BJ (cell line): ENCODE measurements at places on chromosomes 1 and 21.
A peak's percentile ranks its signal among the peaks of the same experiment; 100 is the strongest.

- DNase-seq, result no peak
Observed at GRCh38 chr1:101261623-101262022, 24.8 kb downstream of the S1PR1 start.

DNA sequence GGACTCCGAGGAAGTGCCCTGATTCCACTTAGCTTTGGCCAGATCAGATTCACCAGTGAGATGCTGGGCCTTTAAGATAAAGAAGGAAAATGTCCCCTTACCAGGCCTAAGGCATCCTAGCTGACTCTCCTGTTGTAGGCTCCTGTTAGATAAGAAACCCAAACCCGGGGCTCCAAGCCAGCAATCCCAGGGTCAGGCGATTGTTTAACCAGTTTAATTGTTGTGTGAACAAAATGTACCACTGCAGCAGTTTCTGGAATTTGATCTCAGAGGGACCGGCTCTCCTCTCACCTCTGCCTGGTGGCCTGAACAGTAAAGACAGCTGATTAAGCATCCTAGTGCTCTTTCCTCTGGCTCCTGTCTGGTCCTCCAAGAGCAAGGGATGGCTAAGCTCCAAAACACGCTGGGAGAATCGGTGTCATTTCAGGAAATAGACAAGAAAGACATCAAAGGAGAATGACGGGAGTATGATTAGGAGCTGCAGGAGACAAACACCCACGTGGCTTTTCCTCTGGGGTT, 9.3 kb upstream of the KLHDC8A start:
- no peak for DNase-seq

GRCh38 chr1:61004262-61005003, 77.9 kb upstream of the NFIA start:
- DNase-seq, result no peak

DNA sequence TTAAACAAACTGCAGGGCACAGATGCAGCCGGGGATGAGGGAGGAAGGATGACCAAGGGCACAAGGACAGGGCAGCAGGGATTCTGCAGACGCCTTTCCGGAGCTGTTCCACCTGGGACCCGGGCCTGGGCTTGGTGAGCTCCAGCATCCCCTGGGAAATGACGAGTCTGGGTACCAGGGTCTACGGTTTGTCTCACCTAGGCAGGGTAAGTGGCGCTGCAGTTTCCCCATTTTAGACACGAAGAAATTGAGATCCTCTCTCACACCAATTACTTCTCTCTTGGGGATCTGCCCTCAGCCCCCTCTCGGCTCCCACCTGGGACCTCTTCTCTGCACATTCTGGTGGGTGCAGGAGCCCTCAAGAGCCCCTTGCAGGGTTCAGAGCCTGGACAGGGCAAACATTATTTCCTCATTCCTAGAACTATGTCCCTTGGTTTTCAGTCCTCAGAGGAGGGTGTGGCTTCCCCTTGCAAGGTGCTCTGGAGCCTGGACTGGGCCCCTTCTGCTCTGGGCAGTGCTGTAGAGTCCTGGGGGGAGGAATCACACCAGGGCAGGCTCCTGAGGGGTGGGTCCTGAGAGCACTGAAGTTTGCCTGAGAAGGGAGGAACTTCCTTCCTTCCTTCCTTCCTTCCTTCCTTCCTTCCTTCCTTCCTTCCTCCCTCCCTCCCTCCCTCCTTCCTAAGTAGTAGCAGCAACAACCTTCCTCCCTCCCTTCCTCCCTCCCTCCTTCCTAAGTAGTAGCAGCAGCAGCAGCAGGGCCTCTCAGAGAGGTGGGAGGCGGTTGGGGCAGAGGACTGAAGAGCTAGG, 16.0 kb downstream of the RAP1GAP start:
- no peak for DNase-seq

DNA sequence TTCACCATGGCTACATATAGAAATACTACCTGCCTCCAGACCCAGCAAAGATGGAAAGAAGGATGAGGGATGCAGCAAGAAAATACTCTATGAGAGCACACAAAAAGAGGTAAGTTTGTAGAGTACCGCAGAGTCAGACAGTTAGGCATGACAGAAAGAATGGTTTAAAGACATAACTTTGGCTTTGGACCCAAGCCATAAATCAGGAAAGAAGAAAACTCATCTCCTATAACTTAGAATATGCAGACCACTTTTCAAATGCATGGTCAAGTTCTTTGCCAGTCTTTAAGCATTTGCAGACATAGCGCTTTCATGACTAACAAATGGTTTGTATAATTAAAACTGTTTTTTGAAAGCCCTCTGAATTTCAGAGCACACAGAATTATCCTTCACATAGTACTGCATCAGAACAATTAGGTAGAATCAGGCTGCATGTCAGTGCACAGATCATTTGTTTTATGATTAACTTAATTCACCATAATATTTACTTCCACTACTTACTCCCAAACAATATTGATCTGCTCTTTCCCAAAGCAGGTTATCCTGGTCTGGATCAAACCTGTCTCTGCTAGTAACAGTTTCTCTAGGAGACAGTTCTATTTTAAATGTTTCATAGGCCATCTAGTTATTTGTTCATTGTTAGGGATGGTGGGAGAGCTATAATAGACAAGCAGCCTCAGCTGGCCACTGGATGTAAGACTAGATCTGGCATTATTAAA, 280.7 kb upstream of the NR5A2 start:
- no peak for DNase-seq

DNA sequence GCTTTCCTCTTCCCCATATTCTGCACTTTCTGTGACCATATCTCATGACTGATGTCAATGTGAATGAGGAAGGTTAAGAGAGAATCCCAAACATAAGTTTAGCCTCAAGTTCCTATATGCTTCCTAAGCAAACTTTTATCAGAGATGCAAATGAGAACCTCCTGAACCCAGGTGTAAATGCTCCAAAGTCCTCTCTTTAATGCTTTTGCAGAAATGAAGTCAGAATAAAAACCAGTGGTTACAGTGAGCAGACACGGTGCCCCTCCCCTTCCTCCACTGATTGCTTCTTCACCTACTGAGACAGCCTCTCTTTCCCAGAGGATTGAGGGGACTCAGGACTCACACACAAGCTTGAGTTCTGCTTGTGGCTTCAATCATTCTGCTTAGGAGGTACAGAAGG, 11.6 kb upstream of the PIGC start:
- no peak for DNase-seq

DNA sequence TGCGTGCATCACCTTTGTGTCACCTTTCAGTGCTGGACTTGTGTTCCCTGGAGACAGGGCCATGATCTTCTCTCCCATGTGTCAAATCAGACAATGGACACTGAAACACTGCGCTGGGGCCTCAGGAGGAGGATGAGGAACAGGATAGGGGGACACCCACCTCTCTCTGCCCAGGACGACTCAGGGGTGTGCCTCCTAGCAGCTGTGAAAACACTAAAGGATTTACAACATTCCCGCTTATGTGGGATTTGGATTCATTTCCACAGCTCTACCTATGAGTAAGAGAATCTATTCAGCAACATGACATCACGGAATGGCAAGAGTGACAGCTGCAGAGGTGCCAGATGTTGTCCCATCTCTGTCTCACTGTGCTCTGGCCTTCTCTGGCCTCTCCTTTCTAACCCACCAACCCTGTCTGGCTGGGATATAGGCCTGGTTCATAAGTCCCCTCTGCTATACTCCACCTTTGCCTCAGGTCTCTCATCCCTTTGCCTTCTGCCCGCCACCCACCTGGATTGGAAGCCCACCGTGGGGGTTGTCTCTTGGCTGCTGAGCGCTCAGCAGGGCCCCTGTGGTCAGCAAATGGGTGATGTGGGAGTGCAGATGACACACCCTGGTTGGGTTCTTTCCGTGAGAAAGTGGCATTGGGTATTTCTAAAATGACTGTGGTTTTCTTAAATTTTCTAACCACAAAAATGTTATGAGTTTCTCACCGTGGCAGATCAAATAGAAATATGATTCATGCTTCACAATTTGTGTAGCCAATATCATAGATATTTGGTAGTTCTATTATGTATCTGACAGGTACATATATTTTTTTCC, 47.1 kb upstream of the TLR5 start:
- DNase-seq, result no peak

DNA sequence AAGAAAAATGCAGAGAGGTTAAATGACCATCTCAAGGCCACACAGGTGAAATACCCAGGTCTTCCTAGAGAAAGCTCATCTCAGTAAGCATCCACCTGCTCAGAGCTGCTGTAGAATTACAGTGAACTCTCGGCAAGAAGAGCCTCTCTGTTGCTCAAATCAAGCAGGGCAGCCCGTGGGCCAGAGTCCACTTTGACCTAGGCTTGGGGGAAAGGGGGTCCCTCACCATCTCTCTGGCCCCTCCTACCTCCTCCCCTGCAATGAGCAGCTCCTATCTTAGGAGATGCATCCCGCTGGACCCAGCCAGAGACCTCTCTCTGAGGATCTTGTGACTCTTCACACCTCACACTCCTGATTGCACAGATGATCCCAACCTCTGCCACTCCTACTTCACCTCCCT, 364.7 kb downstream of the PTPRU start:
- DNase-seq, result no peak

DNA sequence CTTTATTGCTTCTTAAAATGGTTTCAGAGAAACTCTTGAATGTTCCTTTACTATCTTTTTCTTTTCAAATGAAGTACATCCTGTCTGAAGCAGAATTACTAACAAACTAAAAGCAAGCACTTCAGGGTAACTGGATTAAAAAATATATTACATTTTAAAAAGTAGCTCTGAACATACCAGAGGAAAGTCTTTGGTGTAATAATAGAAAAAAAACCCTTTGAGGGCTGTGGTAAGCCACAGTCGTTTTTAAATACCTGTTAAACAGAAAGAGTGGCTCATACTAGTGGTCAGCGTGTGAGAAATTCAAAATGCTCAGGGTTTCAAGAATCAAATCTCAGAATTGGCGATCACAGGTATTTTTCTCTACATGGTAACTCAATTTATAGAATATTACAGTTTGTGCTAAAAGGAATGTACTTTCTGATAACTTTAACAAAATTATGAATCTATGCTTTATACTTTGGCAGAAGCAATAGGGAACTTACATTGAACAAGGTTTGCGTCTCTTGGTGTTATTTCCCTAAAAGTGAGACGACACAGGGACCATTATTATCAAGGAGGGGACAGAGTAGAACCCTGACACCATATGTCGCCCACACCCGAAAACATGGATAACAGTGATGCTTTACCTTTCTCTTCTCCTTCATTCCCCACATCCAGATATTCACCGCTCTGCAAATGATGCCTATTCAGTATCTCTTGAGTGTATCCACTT, 97.0 kb upstream of the DPH5 start:
- DNase-seq, result no peak

DNA sequence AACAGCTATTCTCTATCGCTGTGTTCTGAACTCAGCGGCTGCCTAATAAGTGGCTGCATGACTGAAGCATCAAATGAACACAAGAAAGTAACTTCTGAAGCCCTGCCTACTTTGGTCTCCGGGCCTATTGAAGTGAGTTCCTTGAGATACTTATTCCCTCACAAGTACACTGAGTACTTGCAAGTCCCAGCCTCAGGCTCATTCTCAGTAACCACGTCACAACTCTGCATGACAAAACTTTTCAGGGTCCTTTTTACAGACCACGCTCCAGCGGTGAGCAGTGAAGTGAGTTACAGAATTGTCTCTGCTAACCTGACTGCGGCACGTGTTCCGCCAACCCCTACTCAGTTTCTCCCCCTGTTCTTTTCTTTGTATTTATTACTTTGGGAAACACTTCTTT, 1342.7 kb upstream of the ADGRL4 start:
- no peak for DNase-seq

DNA sequence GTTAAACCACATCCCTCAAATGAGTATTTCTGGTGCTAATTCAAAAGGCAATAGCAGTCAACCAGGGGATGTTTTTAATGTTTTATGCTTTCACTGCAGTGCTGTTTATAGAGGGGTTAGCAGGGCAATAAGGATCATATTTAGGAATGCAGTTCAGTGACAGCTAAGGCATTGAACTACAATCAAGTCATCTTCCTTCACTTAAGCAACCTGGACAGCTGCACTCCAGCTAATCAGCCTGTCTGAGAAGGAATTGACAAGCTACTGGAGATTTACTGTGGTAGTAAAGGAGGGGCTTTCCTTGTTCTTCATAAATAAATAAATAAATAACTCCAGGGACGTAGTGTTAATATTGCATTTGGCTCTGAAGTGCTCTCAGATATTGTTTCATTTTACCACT, 93.9 kb downstream of the DAB1 start:
- no peak for DNase-seq

GRCh38 chr1:114755006-114755931, 2.5 kb downstream of the CSDE1 start:
- DNase-seq, result no peak

- no peak for DNase-seq
Observed at GRCh38 chr1:167631936-167632614, 2.0 kb downstream of the RCSD1 start.

DNA sequence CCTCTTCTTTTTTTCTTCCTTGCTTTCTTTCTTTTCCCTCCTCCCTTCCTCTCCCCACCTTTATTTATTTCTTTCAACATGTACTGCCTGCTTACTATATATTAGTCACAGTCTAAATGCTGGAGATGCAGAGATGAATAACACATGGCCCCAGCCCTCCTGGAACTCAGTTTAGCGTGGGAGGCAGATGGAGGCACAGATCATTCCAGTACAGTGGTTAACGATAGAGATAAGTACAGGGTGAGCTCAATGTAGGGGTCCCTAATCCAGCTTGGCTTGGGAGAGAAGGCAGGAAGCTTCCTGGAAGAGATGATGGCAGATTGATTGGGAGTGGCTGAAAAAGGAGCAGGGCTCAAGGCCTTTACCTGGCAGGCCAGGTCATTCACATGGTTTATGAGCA, 55.6 kb upstream of the PPP2R5A start:
- peak; percentile 62 for DNase-seq

- DNase-seq, result no peak
Observed at GRCh38 chr1:115922801-115923200, 53.5 kb upstream of the SLC22A15 start.

- no peak for DNase-seq
Observed at GRCh38 chr1:211654838-211655787, 20.3 kb downstream of the NEK2 start.

DNA sequence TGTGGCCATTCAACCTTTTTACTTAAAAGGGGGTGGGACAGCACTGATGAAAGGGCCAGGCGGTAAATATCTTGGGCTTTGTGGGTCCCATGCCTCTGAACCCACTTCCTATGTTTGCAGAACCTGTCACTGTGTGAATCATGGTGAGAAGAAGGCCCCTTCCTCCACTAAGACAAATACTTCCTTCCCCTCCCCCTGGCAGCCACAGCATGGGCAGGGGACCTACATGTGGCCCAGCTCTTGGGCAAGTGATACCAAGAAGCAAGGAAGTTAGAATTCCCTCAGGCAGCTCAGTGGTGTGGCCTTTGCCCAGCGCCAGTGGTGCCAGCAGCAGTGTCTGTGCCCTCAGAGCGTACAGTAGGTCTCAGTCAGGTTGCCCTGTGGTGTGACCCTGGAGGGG, 168.6 kb downstream of the TRIM33 start:
- no peak for DNase-seq

DNA sequence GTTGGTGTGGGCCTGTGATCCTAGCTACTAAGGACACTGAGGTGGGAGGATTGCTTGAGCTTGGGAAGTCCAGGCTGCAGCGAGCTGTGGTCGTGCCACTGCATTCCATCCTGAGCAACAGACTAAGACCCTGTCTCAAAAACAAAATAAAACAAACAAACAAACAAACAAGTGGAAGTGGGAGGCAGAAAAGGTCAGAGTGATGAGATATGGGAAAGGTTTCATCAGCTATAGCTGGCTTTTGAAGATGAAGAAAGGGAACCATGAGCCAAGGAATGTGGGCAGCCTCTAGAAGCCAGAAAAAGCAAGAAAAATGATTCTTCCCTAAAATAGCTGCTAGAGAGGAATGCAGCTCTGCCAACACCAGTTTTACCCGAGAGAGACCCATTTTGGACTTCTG, 10.6 kb upstream of the NUCKS1 start:
- no peak for DNase-seq
